ENCODE measurements at places on chromosomes 5 and 9.

DNA sequence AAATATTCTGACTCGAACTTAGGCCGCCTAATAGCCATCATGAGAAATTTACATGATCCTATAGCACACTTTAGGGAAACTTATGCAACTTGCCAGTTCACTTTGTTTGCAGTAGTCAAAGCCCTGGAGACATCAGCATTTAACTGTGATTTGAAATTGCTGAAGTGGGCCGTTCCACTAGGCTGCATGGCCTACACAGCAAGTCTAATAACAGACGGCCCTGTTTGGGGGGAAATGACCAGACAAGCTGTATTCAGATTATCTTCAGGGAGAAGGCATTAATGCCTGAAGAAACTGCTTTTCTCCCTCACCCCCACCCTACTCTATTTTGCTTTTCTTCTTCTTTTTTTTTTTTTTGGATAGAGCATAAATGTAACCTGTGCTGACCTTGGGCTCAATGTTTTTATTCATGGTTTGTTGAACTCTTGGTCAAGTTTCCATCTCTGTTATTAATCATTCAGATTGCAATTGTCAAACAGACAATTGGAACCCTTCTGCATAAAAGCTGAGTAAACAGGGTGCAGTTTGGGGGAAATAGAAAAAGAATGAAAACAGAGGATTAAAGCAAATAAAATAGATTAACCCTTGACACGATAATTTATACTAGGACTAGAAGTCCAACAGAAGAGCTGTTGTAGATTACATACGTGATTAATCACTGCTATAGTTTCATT is 1928.2 kb upstream of the WWC1 start:
- DNase-seq: no peak

- DNase-seq: no peak
Observed at GRCh38 chr5:31886206-31886605, 247.3 kb downstream of the PDZD2 start.

GRCh38 chr5:140342896-140343295 is 3.5 kb downstream of the HBEGF start:
- DNase-seq: no peak

GRCh38 chr5:7519564-7519963 is 123.6 kb downstream of the ADCY2 start:
- DNase-seq: no peak

GRCh38 chr5:62134811-62135210 is 171.2 kb upstream of the KIF2A start:
- no peak for DNase-seq

DNA sequence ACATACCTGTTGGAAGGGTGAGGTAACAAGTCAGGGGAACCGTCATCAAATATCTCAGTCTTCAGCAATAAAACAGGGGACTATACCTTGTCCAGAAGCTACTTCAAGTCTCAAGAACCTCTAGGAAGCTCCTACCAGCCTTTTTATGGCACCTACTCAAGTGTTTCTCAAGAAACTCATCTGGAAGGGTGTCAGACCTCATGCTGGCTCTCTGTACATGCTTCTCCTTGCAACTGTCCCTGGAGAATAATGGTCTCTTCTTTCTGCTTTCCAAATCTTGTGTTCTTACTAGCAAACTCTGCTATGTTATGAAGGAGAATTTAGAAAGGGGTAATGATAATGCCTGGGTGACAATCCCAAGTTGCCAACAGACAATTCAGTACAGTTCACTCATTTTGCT is 8.3 kb upstream of the PTAR1 start:
- DNase-seq: no peak

DNA sequence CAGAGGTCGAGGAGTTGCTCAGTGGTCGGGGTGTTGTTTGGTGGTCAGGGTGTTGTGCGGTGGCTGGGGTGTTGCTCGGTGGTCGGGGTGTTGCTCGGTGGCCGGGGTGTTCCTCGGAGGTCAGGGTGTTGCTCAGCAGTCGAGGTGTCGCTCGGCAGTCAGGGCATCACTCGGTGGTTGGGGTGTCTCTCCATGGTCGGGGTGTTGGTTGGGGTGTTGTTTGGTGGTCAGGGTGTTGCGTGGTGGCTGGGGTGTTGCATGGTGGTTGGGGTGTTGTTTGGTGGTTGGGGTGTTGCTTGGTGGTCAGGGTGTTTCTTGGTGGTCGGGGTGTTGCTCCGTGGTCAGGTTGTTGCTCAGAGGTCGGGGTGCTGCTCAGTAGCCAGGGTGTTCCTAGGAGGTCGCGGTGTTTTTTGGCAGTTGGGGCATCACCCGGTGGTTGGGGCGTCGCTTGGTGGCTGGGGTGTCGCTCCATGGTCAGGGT is 11.0 kb upstream of the GPSM1 start:
- no peak for DNase-seq

DNA sequence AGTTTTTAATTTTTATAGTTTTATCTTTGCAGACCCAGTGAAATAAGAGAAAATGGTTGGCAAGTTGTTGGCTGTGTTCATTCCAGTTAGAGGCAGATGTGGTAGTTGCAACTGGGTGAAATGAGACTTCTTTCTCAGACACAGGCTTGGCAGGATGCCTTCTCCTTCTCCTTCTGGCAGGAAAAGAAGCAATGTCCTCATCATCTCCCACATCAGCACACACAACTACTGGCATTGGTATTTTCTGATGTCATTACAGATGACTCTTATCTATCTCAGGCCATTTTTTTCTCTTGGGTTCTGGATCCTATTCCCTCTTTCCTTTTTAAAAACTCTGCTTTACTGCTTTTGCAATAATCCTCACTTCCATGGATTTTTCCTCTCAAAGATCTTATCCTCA is 103.3 kb upstream of the EDIL3 start:
- no peak for DNase-seq

GRCh38 chr5:133292300-133292699 is 240.5 kb downstream of the HSPA4 start:
- DNase-seq: no peak

- no peak for DNase-seq
Observed at GRCh38 chr5:53359916-53360517, 120.4 kb upstream of the FST start.

DNA sequence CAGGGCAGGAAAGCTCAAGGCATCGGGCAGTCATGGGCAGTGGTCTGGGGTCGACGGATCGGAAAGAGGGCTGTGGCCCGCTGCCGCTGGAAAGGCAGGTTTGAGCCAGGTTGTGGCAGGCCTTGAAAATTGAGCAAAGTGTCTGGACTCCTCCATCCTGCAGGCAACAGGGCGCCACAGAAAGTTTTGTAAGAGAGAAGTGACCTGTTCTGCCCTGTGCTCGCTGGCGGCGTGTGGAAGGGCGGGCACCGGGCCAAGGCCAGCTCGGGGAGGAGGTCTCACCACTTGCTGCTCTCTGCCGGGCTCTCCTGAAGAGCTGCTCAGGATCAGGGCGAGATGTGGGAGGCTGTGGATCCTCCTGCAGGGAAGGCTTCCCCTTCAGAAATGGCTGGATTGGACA is 41.4 kb upstream of the FAT2 start:
- DNase-seq: no peak
